ENCODE measurements at places on chromosomes 12 and 14.

GRCh38 chr12:12719496-12719895 is 2.3 kb downstream of the CDKN1B start:
- no peak for DNase-seq

- DNase-seq: no peak
Observed at GRCh38 chr14:22919601-22919921, 612 bp upstream of the RBM23 start.

DNA sequence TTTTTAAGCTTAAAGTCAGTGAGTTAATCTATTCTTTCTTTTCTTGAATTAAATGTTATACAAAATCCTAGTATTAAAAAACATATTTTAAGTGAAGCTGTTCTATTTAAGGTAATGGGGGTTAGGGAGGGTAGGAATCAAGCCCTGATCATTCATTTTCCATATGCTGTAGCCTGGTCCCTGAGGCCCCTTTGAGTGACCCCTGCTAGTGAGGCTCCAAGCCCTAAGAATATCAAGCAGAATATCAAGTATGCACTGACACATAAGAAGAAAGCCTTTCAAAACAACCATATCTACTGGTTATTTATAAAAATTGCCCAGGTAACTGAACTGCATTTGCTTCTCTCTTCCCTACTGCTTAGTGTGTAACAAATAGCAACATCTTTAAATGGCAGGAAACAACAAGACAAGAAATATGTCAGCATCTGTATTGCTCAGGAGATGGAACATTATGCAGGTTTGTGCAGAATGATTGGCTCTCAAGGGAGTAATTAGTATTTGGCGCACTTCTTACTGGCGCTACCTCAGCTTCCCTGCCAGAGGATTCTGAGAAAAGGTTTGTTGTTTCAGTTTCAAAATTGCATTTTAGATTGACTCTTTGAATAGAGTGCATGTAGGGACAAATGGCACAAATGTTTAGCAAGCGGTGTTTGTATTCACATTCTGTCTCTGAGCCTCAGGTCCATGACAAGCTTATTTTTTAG is 223.0 kb downstream of the DUSP6 start:
- DNase-seq: no peak

GRCh38 chr12:71201136-71201679 is 43.4 kb upstream of the TSPAN8 start:
- no peak for DNase-seq

DNA sequence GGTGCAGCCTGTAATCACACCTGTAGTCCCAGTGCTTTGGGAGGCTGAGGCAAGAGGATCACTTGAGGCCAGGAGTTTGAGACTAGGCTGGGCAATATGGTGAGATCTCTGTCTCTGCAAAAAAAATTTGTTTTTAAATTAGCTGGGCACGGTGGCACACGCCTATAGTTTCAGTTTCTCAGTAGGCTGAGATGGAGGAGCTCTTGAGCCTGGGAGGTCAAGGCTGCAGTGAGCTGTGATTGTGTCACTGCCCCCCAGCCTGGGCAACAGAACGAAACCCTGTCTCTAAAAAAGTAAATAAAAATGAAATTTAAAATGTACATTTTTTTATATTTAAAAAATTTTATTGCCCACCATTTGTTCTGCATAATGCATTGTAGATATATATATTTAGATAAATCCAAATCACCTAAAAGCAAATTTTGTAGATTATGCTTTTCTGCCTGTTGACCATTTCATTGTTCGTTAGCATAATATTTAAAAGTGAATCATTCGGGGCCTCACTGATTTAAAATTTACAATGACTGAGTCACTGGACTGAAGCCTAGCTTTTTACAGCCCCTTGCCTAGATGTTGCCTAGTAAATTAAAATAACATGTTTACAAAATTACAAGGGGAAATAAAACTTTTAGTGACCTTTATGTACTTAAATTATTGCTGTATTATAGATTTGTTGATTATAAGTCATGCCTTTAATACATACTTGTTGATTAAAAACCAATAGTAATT is 87.9 kb downstream of the USP15 start:
- DNase-seq: no peak

DNA sequence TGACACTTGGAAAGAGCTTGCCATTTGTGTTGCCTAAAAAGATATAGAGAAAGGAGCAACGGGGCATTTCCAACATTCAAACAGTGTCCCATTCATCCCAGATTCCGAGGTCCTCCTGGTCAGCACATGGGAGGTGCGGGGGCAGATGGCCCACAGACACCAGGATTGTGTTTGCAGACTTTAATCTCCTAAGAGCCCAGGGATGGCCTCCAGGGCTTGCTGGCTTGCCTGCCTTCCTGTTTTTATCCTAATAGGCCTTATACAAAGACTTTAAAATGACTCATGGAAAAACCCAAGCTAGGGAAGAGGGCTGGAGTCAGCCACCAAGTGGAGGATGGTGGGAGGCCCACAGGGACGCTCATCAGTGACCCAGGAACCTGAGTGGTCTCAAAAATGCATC is 21.5 kb upstream of the FAM181A start:
- DNase-seq: no peak

DNA sequence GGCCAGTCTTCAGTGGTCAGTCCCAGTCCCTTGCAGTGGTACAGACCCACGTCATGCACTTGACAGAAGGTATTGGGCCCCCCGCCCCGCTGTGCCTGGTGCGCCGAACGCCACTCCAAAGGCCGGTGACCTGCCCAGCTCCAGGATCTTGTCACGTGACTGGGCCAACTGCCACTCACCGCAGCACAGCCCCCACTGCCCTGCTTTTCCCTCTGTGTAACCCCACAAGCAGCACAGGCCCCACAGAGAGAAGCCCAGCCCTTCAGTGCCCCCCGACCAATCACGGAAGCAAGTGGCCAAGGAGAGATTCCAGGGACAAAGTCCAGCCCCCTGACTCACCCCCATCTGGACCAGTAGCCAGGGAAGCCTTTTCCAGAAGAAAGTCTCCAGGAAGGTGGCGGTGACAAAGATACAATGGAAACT is 498 bp downstream of the GPR132 start:
- DNase-seq: peak; percentile 44

DNA sequence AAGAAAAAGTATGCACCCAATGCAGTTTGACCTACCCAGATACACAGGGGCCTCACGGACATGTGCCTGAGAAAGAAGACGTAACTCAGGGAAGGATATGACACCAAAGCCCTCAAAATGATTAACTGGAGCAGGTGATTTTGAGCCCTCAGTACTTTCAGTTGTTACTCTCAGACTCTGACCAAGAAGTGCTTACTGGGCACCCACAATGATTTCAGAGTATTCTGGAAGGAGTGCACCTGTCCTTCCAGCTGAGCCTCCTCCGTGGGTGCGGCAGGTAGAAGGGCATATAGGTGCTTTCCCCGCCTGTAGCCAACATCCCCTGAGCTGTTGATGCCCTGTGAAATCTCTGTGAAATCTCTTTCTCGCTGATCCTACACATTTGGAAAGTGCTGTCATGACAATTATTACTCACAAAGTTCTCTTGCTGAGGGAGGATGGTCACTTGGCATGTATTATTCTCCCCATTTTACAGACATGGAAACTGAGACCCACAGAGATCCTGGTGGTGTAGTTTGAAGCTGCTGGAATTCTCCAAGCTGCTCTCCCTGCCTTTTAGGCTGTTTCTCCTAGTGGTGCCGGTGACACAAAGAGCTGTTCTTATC is 154.3 kb upstream of the CCND2 start:
- no peak for DNase-seq

GRCh38 chr12:63206909-63207308 is 55.9 kb upstream of the AVPR1A start:
- no peak for DNase-seq

- DNase-seq: peak; percentile 75
Observed at GRCh38 chr12:64252681-64253080, 30.6 kb upstream of the KICS2 start.

Data from AG08395 (cell line).